NCI-H146 (cell line): ENCODE measurements at places on chromosomes 5 and 9.

DNA sequence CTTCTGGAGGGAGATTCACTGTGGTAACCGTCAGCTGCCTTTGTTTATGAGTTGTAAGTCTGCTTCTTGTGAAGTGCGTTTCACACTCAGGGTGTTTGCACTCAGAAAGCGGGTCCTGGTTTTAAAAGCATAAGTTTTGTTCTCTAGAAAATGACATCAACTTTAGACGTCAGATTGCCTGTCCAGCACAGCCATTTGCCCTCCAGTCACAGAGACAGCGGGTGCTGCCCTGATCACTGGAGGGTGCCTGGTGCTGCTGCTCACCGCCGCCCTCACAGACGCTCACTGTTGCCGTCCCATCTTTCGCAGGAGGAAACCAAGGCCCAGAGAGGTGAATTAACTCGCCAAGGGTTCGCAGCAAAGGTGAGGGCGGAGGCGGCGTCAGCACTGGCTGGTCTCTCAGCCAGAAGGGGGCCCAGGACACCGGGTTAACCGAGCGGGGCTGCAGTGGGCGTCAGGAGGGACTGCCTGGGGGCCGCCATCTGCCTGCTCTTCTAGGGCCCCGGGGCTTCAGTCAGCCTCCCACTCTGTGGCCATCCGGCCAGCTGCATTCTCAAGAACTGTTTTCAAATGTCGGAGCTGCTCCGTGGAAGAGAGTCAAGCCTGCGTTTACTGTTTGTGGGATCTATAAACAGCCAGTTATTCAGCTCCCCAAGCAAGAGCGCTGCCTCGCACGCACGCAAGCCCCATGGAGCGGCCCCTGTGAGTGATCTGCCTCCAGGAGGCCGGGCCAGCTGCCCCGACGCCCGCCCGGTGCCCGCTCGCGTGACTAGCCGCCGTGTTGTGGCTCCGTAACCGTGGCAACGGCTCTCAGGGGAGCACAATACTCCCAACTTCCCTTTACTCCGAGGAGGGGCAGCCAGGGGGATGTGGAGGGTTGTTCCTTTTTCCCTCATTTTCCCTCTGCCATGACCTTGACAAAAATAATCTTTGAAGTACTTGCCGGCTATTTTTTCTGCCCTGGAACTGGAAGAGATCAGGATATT, 43.4 kb upstream of the EXOC3 start:
- DNase-seq: peak; percentile 98

GRCh38 chr5:160847526-160848085, 4.4 kb downstream of the ATP10B start:
- no peak for DNase-seq

DNA sequence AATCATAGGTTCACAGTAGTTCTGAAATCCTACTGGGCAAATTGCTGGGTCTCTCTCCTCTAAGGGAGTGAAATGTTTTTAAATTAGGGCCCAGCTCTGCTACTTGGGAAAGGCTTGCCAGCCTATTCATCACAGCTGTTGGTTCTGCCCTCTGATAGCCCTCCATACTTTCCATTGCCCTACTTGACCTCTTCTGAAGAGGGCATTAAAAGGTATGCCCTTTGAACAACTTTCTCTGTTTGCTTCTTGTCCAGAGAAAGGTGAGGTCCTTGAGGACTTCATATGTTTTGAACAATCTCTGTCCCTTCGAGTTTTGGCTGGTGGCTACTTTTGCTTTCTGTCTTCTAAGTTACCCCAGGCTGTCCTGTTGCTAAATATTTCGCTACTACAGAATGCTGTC, 62.3 kb upstream of the JAK2 start:
- DNase-seq: no peak

- DNase-seq: peak; percentile 48
Measured at GRCh38 chr9:96441798-96442445, 8.0 kb upstream of the HABP4 start.

DNA sequence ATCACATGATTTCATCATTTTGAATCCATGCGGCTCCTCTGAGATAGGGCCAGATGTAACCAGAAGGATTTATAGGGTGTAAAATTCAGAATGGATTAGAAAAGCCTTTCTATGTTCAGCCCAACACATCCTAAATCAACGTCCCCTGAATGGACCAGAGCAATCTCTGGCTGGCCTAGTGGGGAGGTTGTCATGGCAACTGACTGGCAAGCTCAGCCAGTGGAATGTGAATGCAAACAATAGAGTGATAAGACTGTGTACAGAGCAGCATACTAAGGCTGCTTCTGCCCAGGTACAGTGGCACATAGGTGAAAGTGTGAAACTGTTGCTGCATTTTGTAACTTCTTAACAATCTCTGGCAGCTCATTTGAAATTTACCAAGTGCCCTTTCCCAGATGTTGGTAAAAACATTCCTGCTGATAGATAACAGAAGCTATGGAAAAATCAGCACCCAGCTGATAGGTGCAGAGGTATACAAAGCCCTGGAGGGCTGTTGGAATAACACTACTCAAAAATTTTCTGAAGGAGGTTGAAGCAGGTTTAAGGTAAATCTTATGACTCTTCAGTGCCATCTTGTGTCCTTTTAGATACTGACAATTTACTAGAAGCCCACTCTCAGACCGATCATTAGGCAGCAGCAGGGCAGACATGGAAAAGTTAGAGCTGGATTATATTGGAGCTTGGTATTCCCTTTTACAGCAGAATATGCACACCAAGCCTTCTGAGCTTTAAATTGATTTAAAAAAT, 267.2 kb downstream of the RAB3C start:
- peak; percentile 92 for DNase-seq

DNA sequence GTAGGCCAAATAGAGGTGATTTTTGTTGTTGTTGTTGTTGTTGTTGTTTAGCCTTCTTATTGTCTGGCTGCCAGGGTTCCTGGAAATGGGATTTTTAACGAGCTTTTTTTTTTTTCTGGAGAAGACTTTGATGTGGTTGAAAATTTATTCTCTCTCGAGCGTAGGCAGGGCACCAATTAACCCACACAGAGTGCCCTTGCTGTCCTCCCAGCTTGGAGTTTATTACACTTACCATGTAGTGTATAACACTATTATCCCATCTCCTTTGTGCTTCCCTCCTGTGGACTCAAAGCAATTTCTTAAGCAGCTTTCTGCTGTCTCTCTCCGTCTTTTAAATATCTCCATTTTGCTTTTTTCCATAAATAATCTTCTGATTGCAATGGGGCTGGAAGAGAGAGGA, 57.4 kb downstream of the OR2K2 start:
- no peak for DNase-seq
